ENCODE measurements at places on chromosomes 5 and 9.

DNA sequence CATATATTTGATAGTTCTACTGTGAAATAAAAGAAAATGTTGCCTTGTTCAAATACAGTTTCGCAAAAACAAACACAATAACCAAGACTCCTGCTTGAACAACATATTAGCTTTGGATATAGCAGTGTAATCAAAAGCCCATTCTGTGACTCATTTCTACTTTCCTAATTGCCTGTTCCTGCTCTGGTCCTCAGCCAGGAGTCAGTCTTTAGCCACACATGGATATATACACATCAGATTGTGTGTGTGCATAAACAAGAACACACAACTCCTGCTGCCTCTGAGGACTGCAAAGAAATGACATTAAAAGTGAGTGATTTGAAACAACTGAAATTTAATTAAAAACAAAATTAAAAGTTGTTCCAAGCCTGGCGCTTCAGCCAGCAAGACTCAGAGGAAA is 334.8 kb downstream of the TRIM32 start:
- no peak for DNase-seq

DNA sequence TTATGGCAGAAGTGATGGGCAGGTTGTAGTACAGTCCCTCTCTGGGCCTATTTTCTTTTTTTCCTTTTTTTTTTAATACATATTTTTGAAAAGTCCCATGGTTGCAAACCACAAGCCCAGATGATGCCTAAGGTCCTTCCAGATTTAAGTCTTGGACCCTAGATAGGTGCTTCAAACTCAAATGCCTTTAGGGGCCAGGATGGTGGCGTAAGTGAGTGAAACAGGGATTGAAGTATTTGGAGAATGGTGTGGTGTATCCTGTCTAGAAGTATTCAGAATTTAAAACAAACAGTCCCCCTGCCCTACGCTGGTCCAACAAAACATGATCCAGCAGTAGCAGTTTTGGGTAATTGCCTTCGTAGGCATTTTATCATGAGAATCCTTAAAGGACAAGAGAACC is 2.2 kb downstream of the TIGD6 start:
- no peak for DNase-seq

GRCh38 chr5:81717860-81718259 is 33.0 kb downstream of the SSBP2 start:
- no peak for DNase-seq

DNA sequence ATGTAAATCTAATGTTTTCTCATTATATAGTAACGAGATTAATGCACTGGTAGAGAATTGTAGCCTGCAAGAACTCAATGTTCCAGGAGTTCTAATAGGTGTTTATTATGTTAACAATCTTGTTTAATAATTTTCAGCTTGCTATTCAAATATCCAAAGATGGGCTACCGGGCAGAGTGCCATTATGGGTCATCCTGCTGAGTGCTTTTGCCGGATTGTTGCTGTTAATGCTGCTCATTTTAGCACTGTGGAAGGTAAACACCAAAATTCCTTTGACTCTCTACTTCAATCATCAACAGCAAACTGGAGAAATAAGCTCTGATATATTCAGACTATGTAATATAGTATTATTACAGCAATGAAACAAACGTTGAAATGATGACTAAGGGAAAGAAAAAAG is 41.9 kb upstream of the ITGA2 start:
- DNase-seq = no peak

GRCh38 chr9:30235068-30235467 is 2149.4 kb upstream of the ACO1 start:
- DNase-seq = no peak

- no peak for DNase-seq
Observed at GRCh38 chr9:130607640-130608420, 28.5 kb downstream of the FUBP3 start.

- no peak for DNase-seq
Observed at GRCh38 chr9:73129941-73130685, 21.6 kb upstream of the ANXA1 start.

- DNase-seq = no peak
Observed at GRCh38 chr5:111242606-111243005, 18.4 kb downstream of the CAMK4 start.

DNA sequence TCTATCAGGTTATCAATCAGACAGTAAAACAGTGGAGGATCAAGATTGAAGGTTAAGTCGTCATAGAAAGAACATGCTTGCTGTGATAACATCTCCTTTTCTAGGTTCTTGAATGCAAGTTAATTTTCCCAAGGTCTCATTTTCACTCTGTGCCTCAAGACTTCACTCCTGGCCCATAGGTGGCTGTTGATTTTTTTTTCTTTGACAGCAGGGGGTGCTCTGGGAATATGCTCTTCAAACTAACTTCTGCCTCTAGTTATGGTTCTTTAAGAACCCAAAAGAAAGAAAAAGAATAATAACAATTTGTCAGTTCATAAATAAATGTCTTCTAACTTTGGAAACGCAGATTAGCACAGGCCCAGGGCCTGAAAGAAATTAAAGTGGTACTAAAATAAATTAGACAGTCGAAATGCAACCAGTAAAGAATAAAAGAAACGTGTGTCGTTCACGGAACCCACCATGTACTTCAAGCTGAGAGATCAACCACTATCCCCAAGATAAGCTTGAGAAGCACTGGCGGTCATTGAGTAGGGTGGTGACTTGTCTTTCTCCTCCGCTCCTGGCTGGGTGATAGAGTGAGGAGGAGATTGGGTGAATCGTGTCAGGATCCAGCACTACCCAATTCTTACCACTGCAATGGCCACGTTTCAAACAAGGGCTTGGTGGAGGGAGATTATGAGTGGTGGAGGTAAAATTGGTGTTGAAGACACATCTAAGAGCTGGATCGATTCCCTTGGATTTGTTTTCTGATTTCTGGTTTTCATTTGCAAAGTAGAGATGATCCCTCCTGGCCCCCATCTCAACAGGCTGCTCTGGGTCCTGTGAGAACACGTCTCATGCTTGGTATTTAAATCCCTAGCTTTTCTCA is 93.4 kb upstream of the IRX4 start:
- no peak for DNase-seq

GRCh38 chr9:111743275-111743674 is 51.5 kb downstream of the SHOC1 start:
- no peak for DNase-seq

DNA sequence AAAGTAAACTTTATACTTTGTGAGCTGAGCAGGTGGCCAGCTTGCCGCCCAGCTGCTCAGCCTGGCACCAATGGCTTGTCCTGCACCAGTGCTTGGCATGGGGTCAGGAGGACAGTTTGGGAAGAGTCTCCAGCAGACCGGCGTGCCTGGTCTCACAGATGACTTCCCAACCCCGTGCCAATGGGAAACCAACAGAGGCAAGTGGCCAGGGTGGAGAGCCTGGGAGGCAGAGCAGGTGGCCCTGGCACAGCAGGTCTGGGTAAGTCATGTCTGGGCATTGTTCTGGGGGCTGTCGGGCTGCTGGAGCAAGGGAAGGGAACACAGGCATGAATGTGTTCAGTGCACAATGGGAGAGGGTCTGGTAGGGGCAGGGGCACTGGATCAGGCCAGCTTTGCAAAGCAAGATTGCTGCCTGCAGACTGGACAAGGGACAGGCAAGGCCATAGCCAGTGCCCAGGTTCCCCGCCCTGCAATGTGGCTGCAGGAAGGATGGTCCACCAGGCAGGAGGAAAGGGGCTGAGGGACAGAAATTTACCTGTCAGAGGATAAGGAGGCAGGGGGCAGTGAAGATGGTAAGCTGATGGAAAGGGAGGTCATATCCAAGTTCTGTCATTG is 76.2 kb upstream of the ALDH1B1 start:
- no peak for DNase-seq

GRCh38 chr9:105883847-105884246 is 189.5 kb downstream of the TMEM38B start:
- DNase-seq = no peak

- no peak for DNase-seq
Observed at GRCh38 chr5:115186794-115187193, 17.1 kb upstream of the TRIM36 start.

DNA sequence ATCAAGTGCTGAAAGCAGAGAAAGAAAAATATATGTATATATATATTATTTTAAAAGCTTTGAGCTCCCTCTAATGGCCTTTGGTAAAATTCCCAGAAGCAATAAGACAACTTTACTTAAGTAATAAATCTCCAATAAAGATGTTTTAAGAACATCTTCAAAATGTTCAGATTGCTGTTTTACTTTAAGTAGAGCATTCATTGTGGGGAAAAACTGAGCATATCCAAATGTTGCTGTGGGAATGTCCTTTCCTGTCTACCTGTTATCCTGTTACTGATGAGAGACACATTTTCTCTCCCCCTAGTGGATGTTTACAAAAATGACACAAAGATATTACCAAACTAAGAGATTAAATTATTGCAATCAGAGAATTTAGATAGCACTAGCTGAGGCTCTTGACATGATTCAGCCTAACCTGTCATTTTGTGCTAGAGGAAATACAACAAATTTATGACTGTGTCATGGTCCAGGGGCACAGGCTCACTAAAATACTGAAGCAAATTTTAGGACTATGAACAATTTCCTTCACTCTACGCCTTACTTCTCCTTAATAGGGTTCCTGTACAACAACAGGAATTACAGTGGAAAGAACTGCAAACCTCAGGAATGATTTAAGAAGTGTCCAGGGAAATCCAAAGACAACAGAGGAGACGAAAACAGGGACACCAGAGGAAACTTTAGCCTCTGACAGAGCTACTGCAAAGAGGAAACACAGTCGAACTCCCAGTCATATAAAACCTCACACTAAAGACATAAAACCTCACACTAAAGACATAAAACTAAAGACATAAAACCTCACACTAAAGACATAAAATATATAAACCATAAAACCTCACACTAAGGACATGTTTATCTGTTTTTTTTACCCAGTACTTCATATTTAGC is 24.3 kb upstream of the PRRC1 start:
- no peak for DNase-seq

DNA sequence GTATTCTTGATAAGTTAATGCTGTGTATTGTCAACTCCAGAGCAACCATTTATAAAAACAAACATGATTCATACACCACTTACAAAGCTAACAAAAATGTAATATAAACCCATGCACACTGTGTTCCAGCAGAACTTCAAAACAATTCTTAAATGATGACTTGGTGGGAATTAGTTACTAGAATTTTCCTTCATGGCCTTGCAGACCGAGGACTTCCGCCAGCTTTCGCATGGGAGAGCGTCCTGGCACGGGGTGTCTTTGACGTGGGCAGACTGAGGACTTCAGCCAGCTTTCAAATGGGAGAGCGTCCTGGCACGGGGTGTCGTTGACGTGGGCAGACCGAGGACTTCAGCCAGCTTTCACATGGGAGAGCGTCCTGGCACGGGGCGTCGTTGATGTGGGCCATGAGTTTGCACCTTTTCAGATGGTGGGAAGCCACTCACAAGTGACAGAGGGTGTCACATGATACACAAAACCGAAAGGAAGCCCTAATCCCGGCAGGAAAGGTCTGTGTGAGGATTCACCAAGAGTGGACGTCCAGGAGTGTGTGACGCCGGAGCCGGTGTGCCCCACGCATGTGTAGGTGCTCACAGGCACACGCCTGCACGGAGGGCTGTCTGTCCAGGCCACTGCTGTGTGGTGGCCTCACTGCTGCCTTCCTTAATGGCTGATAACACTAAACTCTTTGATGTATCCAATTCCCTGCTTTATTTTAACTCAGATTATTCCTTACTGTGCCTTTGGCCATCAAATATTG is 211.3 kb upstream of the IRX4 start:
- DNase-seq = no peak

GRCh38 chr9:37528652-37529471 is 43.1 kb downstream of the POLR1E start:
- DNase-seq = peak; percentile 79

DNA sequence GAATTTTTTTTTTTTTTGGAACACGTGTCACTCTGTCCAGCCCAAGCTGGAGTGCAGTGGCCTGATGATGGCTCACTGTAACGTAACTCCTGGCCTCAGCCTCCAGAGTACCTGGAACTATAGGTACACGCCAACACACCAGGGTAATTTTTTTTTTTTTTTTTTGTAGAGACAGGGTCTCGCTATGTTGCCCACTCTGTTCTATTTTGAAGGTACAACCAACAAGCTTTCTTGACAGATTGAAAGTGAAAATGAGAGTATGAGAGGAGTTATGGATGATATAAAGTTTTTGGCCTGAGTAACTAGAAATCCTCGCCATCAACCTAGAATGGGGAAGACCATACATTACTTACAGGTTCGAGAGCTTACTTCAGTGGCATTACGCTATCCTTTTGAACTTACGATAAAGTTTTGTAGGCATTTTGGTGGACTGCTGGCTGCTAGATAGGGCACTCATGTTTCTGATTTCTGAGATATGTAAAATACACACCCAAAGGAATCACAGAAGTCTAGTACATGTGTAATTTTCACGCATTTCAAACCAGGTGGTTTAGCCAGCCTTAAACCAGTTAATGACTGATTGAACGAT is 806 bp upstream of the CDC42SE2 start:
- no peak for DNase-seq

DNA sequence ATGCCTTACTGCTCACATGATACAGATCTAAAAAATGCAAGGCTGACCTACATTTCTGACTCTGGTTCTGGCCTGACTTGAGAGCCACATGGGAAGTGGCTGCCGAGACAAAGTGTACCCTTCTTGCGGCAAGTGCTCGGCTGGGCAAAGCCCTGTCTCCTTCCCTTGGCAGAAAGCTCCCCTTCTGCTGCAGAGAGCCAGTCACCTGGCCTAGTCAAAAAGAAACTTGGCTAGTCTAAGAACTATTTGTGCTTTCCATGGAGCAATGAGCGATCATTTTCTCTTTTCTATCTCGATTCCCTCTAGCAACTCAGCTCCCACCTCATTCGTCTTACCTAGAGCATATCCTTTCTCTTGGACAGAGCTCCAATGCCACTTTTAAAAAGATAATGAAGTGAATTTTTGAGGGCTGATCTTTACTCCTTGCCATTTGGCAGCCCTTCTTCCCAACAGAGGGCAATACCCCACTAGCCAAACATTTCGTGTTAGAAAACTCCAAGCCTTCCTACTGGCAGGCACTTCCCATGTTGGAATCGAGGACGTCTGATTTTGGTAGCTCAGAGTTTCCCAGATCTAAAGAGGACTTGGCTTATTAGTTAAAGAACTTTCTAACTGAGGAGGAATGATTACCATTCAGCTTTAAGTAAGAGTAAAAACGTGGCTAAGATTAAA is 108.1 kb upstream of the PRRC1 start:
- DNase-seq = no peak

DNA sequence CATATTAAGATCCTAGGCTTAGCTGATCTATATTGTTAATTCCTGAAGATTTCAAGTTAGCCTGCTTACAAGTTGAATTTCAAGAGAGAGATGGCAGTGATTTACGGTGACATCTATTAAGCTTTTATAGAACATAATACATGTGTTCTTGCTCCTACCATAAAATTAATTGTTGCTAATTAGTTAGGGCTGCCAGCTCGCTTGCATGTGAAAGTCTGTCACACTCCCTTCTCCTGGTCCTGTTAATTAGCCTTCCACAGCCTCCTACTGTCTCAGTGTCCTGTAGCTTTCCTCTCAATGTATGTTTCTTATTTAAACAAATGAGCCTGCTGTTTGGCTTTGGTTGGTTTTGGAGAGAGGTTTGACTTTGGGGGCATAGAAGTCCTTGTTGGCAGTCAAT is 247.2 kb downstream of the NTRK2 start:
- no peak for DNase-seq

GRCh38 chr9:135487281-135488012 is 7.9 kb downstream of the PPP1R26 start:
- no peak for DNase-seq

All from activated CD8-positive, alpha-beta memory T cell treated with anti-CD3 and anti-CD28 coated beads, Interleukin-2, amount 50 U/mL, for 48 hours (primary cell).